ENCODE measurements at places on chromosomes 1 and 21.

- DNase-seq, result no peak
Measured at GRCh38 chr1:228083871-228084278, 1.4 kb downstream of the ARF1 start.

DNA sequence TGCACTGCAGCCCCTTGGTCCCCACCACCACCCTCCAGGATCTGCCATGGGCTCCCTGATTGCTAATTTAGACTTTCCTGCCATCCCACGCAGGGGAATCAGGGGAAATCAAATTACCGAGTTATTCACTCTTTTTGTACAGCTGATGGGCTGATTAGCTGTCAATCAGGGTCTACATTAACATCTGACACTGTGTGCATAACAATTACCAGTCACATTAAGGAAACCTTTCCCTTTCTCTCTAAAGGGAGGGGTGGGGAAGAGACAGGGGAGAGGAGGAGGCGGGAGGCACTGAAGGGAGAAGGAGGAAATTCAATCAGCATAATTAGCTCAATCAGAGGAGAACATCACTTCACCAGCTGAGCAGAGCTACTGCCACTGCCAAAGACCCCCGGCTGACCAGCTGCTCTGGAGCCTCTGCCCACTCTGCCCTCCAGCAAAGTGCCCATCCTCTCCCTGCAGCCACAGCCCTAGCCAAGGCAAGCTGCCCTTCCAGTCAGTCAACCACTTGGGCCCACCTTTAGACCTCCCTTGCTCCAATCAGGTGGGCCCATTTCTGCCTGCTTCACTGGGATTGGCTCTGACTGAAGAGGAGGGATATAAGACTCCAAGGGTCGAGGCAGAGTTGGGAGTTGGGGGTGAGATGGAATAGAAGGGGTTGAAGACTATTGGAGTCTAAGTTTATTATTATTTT lies 199.3 kb upstream of the ZC3H12A start:
- no peak for DNase-seq

GRCh38 chr1:12595757-12596006 lies 22.3 kb downstream of the DHRS3 start:
- no peak for DNase-seq

DNA sequence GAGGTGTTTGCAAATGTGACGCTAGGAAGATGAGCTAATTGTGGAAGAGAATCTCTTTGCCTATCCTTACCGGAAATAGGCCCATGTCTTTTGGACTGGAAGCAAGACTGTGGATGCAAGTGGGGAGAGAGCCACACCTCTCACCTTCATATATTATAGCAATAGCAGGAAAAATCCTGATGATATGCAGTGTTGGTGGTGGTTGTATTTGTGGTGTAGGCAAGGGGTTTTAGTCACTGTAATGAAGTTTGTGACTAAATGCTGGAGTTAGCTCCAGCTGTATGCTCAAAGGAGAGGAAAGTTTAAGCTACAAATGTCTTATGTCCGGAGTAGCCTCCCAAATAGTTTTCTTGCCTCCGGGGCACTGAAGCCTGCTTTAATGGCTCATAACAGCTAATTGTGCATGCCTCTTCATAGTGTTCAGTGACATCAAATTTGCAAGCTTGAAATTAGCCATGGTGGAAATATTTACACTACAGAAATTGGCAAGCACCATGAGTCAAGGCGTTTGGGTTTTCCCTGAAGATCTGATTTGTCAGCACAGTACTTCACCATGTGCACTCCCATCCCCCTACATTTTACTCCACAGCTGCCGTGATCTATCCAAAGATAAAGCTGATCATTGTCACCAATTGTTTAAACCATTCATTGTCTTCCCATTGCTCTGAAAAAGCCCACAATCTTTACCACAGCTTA lies 102.6 kb upstream of the ZNF644 start:
- DNase-seq, result no peak
